NCI-H2029 (cell line): ENCODE measurements at places on chromosomes 13 and 19.

GRCh38 chr13:48975856-48976575 is at the start of gene FNDC3A:
Gene FNDC3A (plus strand): TSS chr13:48975912. CDS start chr13:49006191, 30,279 bp downstream.
- DNase-seq = peak; percentile 24

DNA sequence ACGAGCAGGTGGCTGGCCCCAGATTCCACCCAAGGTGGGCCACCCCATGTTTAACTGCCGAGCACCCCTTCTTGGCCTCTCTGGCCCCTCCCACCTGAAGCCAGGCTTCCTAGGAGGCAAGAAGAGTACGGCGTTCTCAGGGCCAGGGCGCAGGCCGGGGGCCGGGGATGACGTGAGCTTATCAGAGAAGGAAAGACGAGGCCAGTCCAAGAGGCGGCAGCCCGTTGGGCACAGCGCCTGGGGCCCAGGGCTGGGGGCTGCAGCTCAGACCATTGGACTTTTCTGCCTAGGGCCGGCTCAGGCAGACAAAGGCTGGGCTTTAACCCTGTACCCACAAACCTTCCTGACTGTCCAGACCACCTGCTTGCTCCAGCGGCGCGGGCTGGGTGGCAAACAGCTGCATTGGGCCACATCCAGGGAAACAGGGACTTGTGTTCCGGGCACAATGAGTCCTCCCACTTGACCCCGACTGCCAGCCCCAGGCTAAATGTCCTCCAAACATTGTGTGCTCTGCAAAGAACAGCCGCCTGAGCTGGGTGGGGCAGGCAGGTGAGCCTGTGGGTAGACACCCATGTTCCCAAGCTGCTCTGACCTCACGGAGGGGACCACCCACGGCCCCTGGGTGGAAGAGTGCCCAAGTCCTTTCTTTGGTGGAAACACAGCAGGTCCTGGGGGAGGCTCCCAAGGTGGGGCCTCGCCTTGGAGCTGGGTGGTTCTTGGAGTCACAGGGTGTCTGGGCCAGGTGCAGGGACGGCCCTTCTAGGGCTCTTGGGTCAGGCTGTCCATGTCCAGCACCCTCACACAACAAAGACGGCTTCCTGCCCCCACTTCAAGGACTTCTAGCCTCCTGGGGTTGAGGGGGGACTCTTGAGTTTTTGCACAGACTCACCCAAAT is 21.9 kb downstream of the COMP start:
- peak; percentile 65 for DNase-seq

DNA sequence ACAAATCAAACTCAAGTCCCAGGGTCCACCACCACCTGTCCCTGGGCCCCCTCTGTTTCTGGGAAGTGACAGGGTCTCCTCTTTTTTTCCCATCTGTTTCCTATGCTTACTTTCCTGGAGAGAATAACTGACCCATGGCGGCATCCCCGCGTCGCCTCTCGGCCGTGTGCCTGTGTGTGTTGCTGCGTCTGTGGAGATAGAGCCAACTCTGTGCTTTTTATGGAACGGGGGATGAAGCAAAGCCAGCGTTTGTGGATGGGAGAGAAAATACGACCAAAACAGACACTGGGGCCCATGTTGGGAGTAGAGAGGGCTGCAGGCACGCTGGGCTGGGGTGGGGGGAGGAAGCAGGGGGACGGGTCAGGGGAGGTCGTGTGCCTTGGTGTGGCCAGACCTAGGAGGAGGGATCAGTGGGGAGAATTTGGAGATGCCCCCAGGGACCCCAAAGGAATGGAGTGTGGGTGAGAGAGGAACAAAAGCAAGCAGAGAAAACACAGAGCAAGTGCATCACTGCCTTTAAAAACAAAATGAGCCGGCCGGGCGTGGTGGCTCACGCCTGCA is 16.6 kb downstream of the PLK5 start:
- no peak for DNase-seq

DNA sequence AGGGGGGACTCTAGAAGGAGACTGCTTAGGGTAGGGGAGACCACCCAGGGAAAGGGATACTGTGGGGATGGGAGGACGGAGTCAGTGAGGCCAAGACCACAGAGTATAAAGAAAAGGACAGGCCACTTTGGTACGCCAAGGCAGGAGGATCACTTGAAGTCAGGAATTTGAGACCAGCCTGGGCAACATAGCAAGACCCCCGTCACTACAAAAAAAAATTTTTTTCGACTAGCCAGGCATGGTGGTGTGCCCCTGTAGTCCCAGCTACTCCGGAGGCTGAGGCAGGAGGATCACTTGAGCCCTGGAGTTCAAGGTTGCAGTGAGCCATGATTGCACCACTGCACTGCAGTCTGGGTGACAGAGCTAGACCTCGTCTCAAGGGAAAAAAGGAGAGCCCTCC is 6.6 kb downstream of the IFNL3 start:
- DNase-seq = no peak

GRCh38 chr19:15926484-15926883 is 7.8 kb downstream of the CYP4F11 start:
- DNase-seq = no peak

GRCh38 chr19:18537431-18537830 is 5.9 kb downstream of the FKBP8 start:
- DNase-seq = no peak
